ENCODE measurements at places on chromosomes 5 and 9. TPM values are rescaled to one million over a fixed set of nuclear protein-coding genes. Genes with fewer than 3 reads are reported as not detected.

CCDC69 gene
- 0.08 TPM for total RNA-seq

EGFLAM gene
- 0.36 TPM for total RNA-seq

HAVCR2 gene
- total RNA-seq, result 1.1 TPM

GFPT2 gene
- 1.1 TPM for total RNA-seq

PGM5 gene
- total RNA-seq, result 113 TPM
